ENCODE measurements at places on chromosomes 1 and 21.
A peak's percentile ranks its signal among the peaks of the same experiment; 100 is the strongest.

GRCh38 chr1:111882986-111883560 lies 106.4 kb downstream of the KCND3 start:
- DNase-seq = no peak

GRCh38 chr21:46371204-46372013 lies 47.5 kb downstream of the PCNT start:
- no peak for DNase-seq

- no peak for DNase-seq
Observed at GRCh38 chr1:54777431-54777830, 13.1 kb upstream of the PARS2 start.

GRCh38 chr1:31762726-31763670 lies 1.1 kb downstream of the ADGRB2 start:
- DNase-seq = peak; percentile 31

GRCh38 chr21:34215911-34216717 lies 142.7 kb downstream of the MRPS6 start:
- peak; percentile 26 for DNase-seq

GRCh38 chr1:2925918-2926317 lies 95.3 kb upstream of the ACTRT2 start:
- DNase-seq = no peak

GRCh38 chr1:66758241-66758755 lies 6.0 kb downstream of the DYNLT5 start:
- DNase-seq = no peak

- DNase-seq = peak; percentile 10
Observed at GRCh38 chr1:35475856-35476674, 81.1 kb downstream of the KIAA0319L start.

DNA sequence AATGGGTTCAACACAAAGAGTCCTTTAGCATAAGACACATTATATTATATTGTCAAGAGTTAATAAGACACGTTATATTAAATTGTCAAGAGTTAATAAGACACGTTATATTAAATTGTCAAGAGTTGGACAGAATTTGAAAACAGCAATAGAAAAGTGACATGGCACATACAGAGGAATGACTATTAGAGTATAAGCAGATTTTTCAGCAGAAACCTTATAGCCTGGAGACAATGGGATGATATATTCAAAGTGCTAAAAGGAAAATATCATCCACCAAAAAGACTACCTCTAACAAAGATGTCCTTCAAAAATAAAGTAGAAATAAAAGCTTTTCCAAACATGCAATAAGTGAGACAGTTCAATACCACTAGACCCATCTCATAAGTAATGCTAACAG lies 36.0 kb upstream of the HSPA13 start:
- DNase-seq = no peak

DNA sequence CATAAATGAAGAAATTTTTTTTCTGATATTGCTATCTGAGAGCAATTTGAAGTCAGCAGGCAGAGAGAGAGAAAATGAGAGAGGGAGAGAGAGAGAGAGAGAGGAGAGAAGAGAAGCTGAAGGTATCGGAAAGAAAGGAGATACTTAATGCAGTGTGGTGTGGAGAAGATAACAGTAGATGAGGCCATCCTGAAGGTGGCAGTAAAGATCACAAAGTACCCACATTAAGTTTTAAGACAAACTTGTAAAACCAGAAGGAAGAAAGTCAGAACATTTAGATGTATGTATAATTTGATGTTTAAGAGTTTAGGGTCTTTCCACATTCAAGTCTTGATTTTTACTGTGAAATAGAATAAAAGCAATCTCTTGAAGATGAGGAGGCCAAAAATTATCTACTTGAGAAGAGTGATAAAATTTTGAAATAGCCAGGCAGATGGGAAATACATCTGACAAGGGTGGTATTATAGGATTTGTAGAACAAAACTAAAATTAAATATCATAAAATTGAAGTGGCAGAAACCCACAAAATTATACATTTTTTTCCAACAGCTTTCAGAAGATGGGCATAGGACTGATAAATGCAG lies 1753.4 kb downstream of the MRPL39 start:
- no peak for DNase-seq

- DNase-seq = no peak
Observed at GRCh38 chr1:183652547-183653461, at the start of gene APOBEC4. TSS of gene APOBEC4 (minus strand) at chr1:183653316. CDS start at chr1:183648781, 4,535 bp downstream.

GRCh38 chr1:227357171-227357926 lies 39.1 kb upstream of the CDC42BPA start:
- DNase-seq = peak; percentile 72

DNA sequence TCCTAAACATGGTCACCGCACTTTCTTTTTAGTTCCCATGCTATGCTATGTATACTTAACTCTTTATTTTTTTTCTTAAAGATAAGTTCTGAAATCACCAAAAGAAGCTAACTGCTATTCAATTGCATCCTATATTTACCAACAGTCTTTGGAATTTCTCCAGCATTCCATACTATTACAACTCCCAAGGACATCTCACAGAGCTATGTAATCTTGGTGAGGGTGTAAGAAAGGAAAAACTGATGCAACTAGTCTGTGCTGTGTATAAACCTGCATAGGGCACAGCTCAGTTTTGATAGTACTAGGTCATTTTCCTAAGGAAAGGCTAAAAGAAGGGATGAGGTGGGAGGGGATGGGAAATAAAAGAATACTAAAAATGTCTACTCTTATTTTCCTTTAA lies 78.0 kb downstream of the PTPN14 start:
- peak; percentile 80 for DNase-seq

DNA sequence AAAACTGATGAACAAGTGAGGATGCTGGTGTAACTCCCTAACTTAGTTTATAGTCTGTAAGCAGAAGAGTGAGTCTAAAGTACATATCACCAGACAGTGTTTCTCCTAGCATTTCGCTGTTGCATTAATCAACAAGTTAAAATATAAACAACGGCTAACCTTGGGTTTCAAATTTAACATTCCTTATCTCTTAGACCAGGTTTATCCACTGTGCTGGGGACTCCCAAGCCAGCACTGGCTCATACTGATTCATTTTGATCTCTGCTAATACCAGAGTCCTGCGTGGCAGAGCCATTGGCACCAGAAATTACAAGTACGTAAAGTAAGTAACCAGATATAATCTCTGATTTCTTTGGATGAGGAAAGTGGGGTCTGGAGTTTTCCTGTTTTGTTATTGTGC lies at the start of gene FMO1:
Gene FMO1 (plus strand): TSS at position 193 of the 400 bp plus-strand sequence. CDS start 9,594 bp downstream, outside the sequence.
- no peak for DNase-seq

GRCh38 chr21:34884346-34884929 lies 164.7 kb downstream of the RUNX1 start:
- DNase-seq = no peak

DNA sequence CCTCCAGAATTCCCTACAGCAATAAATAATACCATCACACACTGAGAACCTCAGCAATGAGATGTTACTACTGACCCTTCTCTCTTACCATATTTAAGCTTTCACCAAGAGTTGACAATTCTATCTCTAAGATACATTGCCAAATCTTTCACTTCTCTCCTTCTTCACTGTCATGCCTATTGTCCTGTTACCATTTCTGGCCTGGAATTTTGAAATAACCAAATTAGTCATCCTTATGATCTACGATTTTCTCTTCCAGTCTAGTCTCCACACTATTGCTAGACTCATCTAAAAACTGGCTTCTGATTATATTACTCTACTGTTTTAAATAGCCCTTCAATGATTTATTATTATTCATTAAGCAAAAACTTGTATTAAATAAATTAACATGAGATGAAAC lies 656.1 kb upstream of the ADGRL4 start:
- no peak for DNase-seq

DNA sequence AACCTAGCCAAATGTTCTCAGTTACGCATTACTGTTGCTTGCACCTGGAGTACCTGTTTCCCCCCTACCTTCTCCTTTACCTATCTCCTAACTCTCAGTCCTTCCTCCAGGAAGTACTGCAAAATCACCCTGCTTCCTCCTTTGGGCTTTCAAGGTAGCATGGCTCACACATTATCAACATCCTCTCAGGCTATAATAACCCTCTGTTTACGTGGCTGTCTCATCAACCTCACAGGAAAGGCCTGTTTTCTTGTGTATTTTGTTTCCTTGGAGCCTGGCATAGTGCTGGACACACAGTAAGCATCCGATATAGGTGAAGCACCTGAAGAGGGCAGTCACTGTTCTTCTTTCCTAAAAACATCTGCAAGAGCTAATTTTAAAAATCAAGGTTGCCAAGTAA lies 32.7 kb upstream of the ANGPTL7 start:
- DNase-seq = no peak

DNA sequence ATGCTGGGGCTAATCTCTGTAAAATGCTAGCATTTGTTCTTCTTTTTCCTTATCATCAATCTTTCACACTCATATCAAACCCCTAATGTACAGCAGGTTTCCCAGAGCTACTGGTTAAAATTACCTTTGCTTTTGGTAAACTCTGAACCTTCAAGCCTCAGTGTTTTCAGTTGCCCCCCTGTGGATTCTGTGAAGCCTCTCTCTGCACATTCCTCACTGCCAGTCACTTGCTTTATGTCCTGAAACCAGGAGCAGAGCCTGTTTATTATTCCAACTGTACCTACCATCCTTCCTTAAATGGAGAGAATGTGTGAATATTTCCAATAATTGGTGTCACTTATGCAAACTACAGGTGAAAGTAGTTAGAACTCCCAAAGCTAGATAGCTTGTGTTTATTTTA lies 134.2 kb downstream of the NEK7 start:
- no peak for DNase-seq

GRCh38 chr1:235866913-235867845 lies 473 bp upstream of the LYST start:
- peak; percentile 91 for DNase-seq

DNA sequence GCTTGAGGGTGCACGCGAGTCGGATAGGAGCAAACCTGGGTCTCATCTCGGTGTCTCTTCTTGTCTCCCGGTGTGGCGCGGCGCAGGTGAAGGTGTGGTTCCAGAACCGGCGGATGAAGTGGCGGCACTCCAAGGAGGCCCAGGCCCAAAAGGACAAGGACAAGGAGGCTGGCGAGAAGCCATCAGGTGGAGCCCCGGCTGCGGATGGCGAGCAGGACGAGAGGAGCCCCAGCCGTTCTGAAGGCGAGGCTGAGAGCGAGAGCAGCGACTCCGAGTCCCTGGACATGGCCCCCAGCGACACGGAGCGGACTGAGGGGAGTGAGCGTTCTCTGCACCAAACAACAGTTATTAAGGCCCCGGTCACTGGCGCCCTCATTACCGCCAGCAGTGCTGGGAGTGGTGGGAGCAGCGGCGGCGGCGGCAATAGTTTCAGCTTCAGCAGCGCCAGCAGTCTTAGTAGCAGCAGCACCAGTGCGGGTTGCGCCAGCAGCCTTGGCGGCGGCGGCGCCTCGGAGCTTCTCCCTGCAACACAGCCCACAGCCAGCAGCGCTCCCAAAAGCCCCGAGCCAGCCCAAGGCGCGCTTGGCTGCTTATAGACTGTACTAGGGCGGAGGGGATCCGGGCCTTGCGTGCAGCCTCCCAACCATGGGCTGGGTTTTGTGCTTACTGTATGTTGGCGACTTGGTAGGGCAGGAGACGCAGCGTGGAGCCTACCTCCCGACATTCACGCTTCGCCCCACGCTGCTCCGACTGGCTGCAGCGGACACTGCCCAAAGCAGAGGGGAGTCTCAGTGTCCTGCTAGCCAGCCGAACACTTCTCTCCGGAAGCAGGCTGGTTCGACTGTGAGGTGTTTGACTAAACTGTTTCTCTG lies 5.1 kb downstream of the HLX start:
- DNase-seq = no peak

GRCh38 chr1:1167841-1168450 lies 5.7 kb upstream of the TTLL10 start:
- DNase-seq = no peak

GRCh38 chr1:165353731-165354671 lies 2.5 kb downstream of the LMX1A start:
- no peak for DNase-seq

DNA sequence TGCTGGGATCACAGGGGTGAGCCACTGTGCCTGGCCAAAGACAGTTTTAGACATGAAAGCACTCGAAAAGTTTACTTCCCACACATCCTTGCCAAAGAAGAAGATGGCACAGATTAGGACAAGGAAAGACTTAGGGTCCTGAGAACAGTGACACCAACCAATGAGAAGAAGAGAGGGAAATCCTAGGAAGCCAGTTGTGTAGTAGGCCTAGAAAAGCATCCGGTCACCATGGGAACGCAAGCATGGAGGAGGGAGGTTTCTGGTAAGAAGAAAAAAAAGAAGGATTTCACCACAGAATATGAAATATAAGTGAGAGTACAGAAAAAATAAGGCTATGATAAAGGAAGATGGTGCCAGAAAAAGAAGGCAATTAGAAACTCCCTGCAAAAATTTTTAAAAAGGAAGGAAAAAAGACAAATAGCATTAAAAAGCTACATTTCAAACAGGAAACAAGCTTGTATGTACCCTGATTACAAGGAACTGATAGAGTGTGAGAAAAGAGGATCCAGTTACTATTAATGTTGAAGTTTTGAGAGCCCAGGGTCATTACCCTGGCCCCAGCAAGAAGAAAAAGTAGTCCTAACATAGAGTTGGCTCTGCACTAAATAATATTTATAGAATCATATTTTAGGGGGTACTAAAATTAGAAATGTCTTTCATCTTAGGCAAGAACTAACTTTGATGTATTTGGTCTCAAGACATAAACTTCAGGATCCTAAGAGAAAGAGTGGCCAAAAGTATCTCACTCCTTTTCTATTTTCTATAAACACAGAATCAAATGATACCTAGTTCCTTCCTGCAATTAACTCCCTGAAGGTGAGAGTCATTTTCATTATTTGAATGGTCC lies 16.1 kb downstream of the DIPK1A start:
- DNase-seq = no peak

GRCh38 chr1:241972703-241973369 lies 15.3 kb downstream of the BECN2 start:
- no peak for DNase-seq

DNA sequence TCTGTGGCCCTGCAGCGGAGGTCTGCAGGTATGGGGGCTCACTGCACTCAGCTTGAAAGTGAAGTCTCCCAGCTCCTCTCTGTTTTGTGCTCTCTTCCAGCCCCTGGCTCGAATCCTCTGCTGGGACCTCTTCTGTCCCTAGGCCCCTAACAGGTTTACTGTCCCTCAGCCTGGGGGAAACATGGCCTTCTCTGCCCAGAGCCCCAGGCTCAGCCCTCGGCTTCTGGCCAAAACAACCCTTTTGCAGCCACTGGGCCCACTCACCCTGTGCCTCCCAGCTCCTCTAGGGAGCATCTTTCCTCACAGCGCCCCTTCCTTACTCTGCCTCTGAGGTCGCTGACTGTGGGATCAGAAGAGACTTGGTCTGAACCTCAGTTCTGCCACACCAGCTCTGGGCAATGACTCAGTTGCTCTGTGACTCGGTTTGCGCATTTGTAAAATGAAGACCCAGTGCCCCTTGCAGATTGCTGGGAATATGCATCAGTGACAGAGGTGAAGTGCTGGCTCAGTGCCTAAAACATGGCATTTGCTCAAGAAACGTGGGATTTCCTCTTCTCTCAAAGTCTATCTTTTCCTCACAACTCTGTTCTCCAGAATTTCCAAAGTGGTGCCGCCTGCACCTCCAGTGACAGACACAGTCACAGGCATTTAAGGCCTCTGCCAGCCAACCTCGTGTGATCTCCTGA lies 26.5 kb upstream of the TENT5C start:
- no peak for DNase-seq

GRCh38 chr1:109490934-109491302 lies 3.0 kb upstream of the CYB561D1 start:
- DNase-seq = no peak
